ENCODE measurements at places on chromosomes 13 and 19.

- no peak overlapping the region for H3K4me3 ChIP-seq
- no peaks in the 10 kb centered on the region for H3K27me3 ChIP-seq
- no peak for DNase-seq
- H3K4me1 ChIP-seq = no peaks in the 10 kb centered on the region
- H3K36me3 ChIP-seq = no peaks in the 10 kb centered on the region
- H3K27ac ChIP-seq = no peak overlapping the region
These were observed 30.0 kb downstream of the MYH14 start for GRCh38 chr19:50233308-50233910.

- H3K36me3 ChIP-seq = no peaks in the 10 kb centered on the region
- H3K4me1 ChIP-seq = no peaks in the 10 kb centered on the region
- H3K4me3 ChIP-seq = peak overlapping the region; percentile 77
- no peak for DNase-seq
- peak overlapping the region; percentile 96 for H3K27ac ChIP-seq
- no peaks in the 10 kb centered on the region for H3K27me3 ChIP-seq
These were observed 760 bp downstream of the ZNF91 start for GRCh38 chr19:23394511-23394910.

DNA sequence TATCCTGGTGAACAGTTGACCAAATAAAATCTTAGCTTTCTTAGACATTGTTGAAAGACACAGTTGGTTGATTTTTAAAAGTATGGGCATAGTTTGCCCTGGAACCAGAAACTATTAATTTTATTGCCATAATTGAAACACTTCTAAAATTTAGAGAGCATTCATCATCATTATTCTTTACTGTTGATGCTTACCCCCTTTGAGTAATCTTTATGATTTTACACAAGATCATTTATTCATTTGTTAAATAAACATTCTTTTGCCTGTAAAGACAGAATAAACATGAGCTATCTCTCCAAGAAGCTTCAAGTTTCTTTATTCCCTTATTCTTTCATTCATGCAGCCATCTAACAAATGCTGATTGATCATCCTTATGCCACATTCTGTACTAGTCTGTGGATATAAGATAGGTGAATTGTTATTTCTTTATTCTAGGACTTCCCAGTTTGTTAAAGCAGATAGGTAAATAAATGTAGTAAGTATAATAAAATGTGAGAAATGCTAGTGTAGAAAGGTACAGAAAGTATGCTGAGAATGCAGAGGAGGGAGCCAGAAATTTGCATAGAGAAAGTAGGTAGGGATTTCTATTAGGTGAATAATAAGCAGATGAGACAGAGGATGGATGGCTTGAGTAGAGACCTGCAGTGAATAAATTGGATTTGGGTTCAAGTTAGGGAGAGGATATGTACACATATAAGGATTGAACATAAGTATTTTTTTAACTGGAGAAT, 8.2 kb downstream of the SERTM1 start:
- DNase-seq = no peak
- H3K4me1 ChIP-seq = no peaks in the 10 kb centered on the region
- H3K27me3 ChIP-seq = no peaks in the 10 kb centered on the region
- H3K4me3 ChIP-seq = no peak overlapping the region
- H3K27ac ChIP-seq = no peak overlapping the region

DNA sequence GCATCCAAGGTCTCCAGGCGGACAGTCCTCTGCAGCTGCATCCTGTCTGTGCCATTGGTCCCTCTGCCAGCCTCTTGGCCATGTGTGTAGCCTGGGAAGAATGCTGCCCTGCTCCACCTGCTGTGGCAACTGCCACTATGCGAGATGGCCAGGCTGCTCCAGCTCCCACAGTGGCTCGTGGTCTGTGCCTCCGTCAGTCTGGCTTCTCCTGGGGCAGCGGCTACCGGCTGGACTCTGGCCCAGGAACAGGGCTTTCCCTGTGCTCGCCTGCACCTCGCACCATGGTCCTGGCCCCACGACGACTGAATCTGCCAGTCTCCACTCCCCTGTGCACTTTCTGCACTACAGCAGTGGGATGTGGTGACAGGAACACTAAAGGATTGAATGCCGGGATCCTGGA, 26.7 kb upstream of the FFAR2 start:
- no peaks in the 10 kb centered on the region for H3K36me3 ChIP-seq
- peaks cover 29% of the 10 kb centered on the region for H3K4me1 ChIP-seq
- no peak overlapping the region for H3K27ac ChIP-seq
- no peaks in the 10 kb centered on the region for H3K27me3 ChIP-seq
- DNase-seq = no peak

DNA sequence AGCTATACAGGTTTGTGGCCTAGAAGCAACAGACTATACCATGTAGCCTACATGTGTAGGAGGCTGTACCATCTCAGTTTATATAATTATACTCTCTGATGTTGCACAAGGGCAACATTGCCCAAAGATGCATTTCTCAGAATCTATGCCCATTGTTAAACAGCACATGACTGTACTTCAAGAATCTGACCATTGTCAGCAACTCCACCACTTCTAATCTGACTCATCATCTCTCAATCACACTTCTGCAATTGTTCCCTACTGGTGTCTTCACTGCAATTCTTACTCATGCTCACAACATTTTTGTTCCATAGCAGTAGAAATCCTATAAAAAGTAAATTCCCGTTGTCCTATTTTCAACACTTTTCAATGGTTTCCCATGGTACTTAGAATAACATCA, 63.9 kb upstream of the ATXN8OS start:
- H3K27ac ChIP-seq = no peak overlapping the region
- H3K4me3 ChIP-seq = no peak overlapping the region
- peak; percentile 4 for DNase-seq

GRCh38 chr13:94664889-94665288, 47.5 kb downstream of the SOX21 start:
- no peak overlapping the region for H3K4me3 ChIP-seq
- H3K4me1 ChIP-seq = no peaks in the 10 kb centered on the region
- H3K27me3 ChIP-seq = 0 out of 2 replicates have a peak, but pooled peaks cover 2% of the 10 kb centered on the region
- H3K27ac ChIP-seq = no peak overlapping the region
- H3K36me3 ChIP-seq = no peaks in the 10 kb centered on the region
- no peak for DNase-seq
